Activated CD4-positive, alpha-beta T cell treated with anti-CD3 and anti-CD28 coated beads, Interleukin-2, amount 10 ng/mL, durations not matched to agents 7 days and 5 days (primary cell): ENCODE measurements at places on chromosomes 16 and 17. TPM values are rescaled to one million over a fixed set of nuclear protein-coding genes. Genes with fewer than 3 reads are reported as not detected.

Gene MFSD6L
- 1.4 TPM for total RNA-seq

Gene IFI35
- total RNA-seq, result 137 TPM

Gene CA4
- total RNA-seq, result not detected

Gene SMTNL2
- not detected for total RNA-seq

Gene IGFALS
- not detected for total RNA-seq

- H3K4me3 ChIP-seq, result no peak overlapping the region
- no peaks in the 10 kb centered on the region for H3K4me1 ChIP-seq
Measured at GRCh38 chr16:55325080-55325447, 1.1 kb downstream of the IRX6 start.

- no peaks in the 10 kb centered on the region for H3K4me1 ChIP-seq
- H3K27ac ChIP-seq, result no peak overlapping the region
- DNase-seq, result no peak
- H3K36me3 ChIP-seq, result no peaks in the 10 kb centered on the region
- no peak overlapping the region for H3K4me3 ChIP-seq
Measured at GRCh38 chr17:37671824-37672547, 28.7 kb upstream of the DDX52 start.

DNA sequence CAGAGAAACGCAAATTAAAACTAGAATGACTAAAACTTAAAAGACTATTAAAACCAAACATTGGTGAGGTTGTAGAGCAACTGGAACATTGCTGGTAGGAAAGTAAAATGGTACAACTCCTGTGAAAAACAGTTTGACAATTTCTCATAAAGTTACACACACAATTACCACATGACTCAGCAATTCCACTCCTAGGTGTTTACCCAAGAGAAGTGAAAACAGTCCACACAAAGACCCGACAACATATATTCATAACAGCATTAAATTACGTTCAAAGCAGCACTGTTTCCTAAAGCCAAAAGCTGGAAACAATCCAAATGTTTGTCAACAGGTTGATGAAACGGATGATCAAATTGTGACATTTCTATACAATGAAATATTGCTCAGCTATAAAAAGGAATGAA lies 26.5 kb upstream of the ALOX12 start:
- no peaks in the 10 kb centered on the region for H3K27me3 ChIP-seq
- H3K4me3 ChIP-seq, result no peak overlapping the region
- H3K36me3 ChIP-seq, result no peaks in the 10 kb centered on the region
- H3K27ac ChIP-seq, result no peak overlapping the region

GRCh38 chr17:78315355-78316114 lies 44.3 kb downstream of the SOCS3 start:
- H3K27ac ChIP-seq, result peak overlapping the region; percentile 73
- H3K36me3 ChIP-seq, result no peaks in the 10 kb centered on the region
- peaks cover 45% of the 10 kb centered on the region for H3K4me1 ChIP-seq
- peak overlapping the region; percentile 47 for H3K4me3 ChIP-seq

DNA sequence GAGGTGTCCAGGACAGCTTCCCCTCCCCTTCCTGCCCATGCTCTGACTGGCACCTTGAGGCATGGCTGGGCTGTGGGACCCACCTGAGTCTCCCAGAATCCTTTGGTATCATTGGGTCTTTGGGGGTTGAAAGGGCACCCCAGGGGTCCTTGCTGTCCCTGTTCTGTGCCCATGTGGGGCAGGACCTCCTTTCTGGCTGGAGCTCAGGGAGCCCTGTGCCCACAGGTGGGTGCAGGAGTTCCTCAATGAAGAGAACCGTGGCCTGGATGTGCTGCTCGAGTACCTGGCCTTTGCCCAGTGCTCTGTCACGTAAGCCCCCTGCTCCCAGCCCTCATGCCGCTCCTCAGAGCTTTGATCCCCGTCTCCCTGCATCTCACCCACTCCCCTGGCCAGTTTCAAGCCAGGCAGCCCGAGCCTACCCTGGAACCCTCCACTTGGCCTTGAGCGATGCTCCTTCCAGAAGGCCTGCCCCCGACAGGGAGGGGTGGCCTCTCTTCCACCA lies 11.8 kb downstream of the FMNL1 start:
- H3K36me3 ChIP-seq, result peaks cover 56% of the 10 kb centered on the region
- peaks cover 78% of the 10 kb centered on the region for H3K4me1 ChIP-seq
- no peak for DNase-seq
- no peaks in the 10 kb centered on the region for H3K27me3 ChIP-seq
- H3K4me3 ChIP-seq, result no peak overlapping the region
- H3K27ac ChIP-seq, result peak overlapping the region; percentile 55

DNA sequence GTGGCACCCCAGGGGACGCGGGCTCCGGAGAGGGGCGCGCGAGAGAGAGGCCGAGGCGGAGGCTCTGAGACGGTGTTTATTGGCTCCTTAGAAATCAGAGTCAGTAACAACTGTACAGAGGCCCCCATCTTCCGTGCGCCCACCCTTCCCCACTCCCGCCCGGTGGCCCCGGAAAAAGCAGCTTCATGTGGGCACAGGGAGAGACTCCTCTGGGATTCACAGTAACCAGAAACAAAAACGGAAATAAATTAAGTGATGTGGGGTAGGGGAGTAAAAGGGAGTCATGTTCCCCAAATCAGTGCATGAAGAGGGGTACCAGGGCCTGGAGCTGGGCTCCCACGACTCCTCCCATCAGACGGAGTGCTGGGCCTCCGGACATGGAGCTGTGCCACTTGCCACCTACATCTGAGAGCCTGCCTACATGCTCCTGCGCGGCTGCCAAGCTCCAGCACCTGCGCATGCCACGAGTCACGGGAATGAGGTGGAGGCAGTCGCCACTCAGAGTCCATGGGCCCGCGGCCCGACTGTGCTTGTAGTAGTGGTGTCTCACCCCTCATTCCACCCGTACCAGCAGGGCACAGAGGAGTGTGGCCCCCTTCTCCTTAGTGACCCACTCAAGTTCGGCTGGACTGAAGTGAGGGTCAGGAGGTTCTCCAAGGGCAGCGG lies 543 bp upstream of the GPS2 start:
- peaks cover 47% of the 10 kb centered on the region for H3K36me3 ChIP-seq
- H3K27me3 ChIP-seq, result no peaks in the 10 kb centered on the region
- peaks cover 40% of the 10 kb centered on the region for H3K4me1 ChIP-seq

GRCh38 chr17:52064791-52065211 lies 93.7 kb downstream of the CA10 start:
- no peak overlapping the region for H3K4me3 ChIP-seq
- no peaks in the 10 kb centered on the region for H3K4me1 ChIP-seq
- no peak overlapping the region for H3K27ac ChIP-seq

DNA sequence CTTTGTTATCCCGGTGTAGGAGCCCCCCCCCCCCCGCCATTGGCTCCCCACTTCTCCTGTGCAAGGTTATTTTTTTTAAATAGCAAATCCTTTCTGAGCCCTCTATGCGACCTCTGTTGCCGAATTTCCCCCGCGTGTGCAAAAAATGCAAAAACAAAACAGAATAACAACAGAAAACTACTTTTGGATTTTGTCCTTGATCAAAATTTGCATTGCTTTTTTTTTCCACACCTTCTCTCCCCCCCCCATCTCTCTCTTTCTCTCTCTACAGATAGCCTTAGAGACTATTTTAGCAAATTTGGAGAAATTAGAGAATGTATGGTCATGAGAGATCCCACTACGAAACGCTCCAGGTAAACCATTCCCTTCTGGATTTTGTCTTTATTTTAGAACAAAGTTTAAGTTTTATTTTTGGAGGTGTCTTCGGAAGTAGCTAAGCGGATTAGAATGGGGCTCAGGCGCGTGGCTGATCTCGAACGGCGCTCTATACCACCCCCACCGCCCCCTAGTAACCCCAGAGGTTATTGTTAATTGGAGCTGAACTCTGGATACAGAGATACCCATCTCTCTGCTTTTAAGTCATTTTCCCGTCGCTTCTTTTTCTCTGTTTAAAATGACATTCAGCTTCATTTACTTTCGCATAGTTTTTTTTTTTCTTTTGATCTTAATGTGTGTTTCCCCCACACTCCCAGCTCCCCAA lies 1.0 kb downstream of the MSI2 start:
- H3K36me3 ChIP-seq, result peaks cover 40% of the 10 kb centered on the region
- peaks cover 10% of the 10 kb centered on the region for H3K27me3 ChIP-seq
- peak overlapping the region; percentile 93 for H3K27ac ChIP-seq
- peaks cover 59% of the 10 kb centered on the region for H3K4me1 ChIP-seq
- peak; percentile 38 for DNase-seq

- peaks cover 2% of the 10 kb centered on the region for H3K36me3 ChIP-seq
- no peak overlapping the region for H3K27ac ChIP-seq
- H3K4me1 ChIP-seq, result peaks cover 15% of the 10 kb centered on the region
- peaks cover 10% of the 10 kb centered on the region for H3K27me3 ChIP-seq
Measured at GRCh38 chr17:73139296-73139695, 25.5 kb upstream of the SSTR2 start.

DNA sequence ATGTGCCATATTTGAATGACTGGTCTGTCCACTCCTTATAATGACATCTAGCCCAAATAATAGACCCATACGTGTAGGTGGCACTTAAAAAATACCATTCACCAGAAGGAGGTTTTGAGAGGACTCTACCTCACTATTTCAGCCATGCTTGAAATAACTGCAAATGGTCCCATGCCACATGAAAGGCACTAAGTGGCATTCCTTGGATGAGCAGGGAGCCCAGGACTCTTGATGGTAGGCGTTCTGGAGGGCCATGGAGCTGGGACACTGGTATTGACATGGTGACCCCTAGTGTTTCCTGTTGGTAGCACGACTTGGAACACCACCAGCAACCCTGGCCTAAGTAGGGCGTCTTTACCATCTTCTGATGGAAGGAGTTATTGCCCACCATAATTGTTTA lies 148.7 kb upstream of the ZFHX3 start:
- no peaks in the 10 kb centered on the region for H3K36me3 ChIP-seq
- no peak overlapping the region for H3K4me3 ChIP-seq
- no peaks in the 10 kb centered on the region for H3K4me1 ChIP-seq
- H3K27ac ChIP-seq, result no peak overlapping the region

DNA sequence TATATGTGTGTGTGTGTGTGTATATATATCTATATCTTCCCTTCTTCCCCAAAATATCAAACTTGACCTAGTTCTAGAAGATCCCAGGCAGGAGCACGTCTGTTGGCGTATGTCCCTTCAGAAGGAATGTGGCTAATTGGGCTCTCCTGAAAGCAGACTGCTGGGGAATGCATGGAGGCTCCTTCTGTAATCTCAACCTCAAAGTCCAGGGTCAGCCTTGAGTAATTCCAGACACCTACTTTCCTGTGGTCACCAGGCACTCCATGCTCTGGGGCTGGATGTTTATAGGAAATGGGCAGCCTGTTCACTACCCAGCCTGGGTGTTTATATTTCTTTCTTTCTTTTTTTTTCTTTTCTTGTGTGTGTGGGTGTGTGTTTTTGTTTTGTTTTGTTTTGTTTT lies 13.4 kb downstream of the BCO1 start:
- H3K4me3 ChIP-seq, result no peak overlapping the region
- no peaks in the 10 kb centered on the region for H3K4me1 ChIP-seq
- H3K27me3 ChIP-seq, result no peaks in the 10 kb centered on the region
- no peaks in the 10 kb centered on the region for H3K36me3 ChIP-seq

DNA sequence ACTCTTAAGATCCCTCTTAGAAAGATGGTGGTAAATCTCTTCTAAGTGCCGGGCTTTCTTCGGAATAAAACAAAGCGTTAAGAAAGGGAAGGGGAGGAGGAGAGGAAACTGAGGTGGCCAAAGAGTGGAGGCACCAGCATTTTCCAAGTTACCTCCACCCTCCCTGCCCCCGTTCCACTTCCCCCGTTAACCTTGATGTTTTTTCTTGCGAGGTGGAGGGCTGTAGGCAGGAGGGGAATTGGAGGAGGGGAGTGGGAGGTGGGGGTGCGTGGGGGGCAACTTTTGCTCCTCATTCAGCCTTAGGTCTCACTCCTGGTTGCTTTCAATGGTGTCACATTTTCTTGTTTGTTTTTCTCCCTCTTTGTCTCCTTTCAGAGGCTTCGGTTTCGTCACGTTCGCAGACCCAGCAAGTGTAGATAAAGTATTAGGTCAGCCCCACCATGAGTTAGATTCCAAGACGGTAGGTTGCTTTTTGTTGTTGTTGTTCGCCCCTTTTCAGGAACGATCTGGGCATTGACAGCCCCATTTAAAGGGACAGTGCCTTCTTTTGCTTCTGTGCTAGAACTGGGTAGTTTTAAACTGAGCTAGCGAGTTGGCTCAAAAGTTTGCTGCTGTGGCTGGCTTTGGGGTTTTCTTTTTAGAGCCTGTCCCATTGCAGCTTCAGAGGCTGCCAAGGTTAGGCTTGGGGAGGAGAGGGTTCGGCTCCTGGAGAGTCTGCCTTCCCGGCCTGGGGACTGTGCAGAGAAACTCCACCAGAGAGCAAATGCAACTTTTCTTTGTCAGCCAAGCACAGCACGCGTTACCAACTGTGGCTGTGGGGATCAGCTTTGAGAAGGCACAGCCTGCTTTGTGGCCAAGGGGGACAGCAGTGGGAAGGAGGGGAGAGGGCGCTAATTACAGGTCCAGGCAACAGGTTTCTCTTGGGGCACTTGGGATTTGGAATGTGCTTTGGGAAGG lies 1.9 kb downstream of the MSI2 start:
- no peak for DNase-seq
- peaks cover 48% of the 10 kb centered on the region for H3K36me3 ChIP-seq
- H3K27me3 ChIP-seq, result peaks cover 7% of the 10 kb centered on the region
- H3K4me1 ChIP-seq, result peaks cover 66% of the 10 kb centered on the region
- peak overlapping the region; percentile 80 for H3K4me3 ChIP-seq
- peak overlapping the region; percentile 93 for H3K27ac ChIP-seq

DNA sequence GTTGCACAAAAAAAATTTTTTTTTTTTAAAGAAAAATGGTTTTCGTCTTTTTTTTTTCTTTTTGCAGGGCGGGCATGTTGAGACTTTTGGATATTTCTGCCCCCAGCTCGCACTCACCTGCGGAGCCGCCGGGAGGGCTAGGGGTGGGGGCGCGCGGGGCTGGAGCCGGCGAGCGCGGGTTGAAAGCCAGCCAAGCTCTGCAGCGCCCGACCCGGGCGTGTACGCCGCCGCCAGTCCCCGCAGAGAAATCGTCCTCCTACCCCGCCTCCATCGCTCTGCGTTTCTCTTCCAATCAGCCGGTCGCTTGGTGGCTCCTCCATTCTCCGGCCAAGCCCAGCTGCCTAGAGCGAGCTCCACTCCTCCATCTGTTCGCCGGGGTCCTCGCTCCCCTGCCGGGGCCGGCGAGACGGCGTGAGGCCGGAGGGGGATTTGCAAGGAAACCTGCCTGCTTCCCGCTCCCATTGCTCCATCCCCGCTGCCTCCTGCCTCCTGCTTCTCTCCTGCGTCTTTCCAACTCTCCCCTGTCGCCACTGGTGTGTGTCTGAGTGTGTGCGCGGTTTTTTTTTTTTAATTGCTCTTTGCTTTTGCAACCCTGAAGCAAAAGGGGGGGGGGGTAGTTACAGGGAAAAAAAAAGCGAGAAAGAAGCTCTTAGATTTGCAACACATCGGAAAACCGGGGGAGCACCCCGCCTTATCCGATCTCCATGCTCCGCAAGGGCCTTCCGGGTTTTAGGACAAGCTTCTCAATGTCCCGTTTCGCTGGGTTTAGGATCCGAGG lies 1.8 kb upstream of the UBTF start:
- peak overlapping the region; percentile 92 for H3K27ac ChIP-seq
- H3K4me3 ChIP-seq, result peak overlapping the region; percentile 84
- peaks cover 20% of the 10 kb centered on the region for H3K4me1 ChIP-seq

DNA sequence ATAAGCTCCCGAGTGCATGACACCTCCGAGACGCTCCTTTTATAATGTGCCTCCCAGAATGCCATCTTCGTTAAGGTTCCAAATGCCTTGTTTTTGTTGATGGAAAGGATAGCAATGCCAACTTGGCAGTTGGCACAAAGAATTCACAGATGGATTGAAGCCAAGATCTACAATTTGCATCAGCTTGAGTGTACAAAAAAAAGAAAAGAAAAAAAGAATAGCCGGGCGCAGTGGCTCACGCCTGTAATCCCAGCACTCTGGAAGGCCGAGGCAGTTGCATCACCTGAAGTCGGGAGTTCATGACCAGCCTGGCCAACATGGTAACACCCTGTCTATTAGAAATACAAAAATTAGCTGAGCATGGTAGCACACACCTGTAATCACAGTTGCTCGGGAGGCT lies 7.6 kb downstream of the TBC1D16 start:
- peaks cover 3% of the 10 kb centered on the region for H3K27me3 ChIP-seq
- no peaks in the 10 kb centered on the region for H3K36me3 ChIP-seq
- H3K27ac ChIP-seq, result no peak overlapping the region
